ENCODE measurements at places on chromosomes 2 and 18.

GRCh38 chr2:160726046-160726445 lies 232.4 kb upstream of the RBMS1 start:
- DNase-seq: no peak

DNA sequence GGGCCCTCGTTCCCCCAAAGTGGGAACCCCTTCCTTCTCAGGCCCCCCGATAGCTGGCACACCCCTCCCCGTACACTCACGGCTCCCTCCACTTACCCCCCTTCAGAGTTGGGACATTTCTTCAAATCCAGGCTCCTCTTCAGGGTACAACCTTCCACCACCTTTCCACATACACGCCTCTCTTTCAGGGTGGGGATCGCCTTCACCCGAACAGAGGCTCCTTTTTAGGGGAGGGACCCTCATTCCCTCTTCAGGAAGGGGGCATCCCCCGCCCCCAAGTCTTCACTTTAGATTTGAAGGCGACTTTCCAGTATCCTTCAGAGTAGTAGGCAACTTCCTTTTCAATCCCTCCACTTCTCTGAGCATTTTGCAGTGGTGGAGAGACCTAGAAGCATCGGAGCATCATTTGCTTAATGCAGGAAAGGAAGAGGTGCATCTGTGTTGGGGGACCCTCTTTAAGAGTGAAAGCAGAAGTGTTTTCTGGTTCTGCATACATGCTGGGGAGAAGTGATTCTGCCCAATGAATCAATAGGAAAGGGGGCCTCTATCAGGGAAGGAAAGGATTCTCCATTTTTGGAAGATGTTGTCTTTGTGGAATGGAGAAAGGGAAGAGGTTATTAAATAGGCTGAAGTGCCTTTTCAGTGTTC lies 845 bp downstream of the EML4 start:
- DNase-seq: peak; percentile 23

DNA sequence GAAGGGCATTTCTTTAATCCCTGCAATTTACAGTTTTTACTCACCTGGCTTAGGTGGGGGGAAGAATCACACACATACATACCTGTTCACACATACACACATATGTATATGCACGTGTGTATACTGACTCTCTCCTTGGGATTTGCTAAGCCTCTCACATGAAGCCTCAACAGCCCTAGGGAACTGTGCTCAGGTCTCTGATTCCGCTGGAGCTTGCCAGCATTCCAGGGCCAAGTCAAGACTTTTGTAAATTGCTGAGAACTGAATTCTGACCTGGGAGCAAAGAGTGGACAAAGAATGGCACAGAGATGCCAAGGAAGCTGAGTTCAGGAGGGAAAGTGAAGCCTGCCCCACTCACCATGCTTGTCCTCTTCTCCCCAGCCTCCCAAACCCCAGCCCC lies 177.3 kb downstream of the TMEM247 start:
- no peak for DNase-seq

DNA sequence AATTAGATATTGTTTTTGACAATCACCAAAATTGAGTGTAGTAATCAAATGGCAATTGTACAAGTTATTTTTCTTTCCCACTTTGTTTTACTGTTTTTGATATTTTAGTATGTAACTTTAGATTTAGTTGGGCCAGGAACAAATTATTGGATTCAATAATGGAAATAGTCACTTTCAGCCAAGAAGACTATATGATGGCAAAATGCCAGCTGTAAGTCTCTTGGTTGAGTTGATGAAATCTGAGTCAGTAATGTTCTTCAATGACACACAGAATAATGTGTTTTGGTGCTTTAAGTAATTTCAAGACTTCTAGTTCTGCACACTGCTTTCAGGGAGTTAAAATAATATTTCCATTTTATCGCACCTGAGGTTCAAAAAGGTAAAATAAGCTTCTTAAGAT lies 2022.0 kb upstream of the CELF4 start:
- no peak for DNase-seq

DNA sequence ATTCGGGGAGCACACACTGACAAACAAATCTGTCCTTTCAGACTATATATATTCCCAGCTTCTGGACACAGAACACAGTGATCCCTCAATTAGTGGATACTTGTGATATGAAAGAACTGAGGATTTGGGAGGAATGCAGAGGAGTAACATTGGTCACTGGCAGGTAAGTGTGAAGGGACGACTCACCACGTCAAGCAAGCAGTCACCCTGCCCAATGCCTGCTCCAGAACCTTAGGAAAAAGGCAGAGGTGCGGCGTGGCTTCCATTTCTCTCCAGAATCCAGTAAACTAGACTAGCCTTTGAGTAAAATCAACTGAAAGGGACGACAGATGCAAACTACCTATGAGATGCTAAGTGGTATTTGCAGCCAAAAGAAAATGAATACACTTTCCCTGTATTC lies 1.1 kb downstream of the CCDC93 start:
- DNase-seq: no peak

GRCh38 chr2:166454006-166454595 lies 39.9 kb downstream of the SCN7A start:
- no peak for DNase-seq

- DNase-seq: no peak
Observed at GRCh38 chr2:43224571-43225092, 1.8 kb downstream of the ZFP36L2 start.

- no peak for DNase-seq
Observed at GRCh38 chr2:156689939-156690338, 253.8 kb downstream of the GPD2 start.

GRCh38 chr2:85656468-85656867 lies 11.5 kb downstream of the SFTPB start:
- DNase-seq: no peak

DNA sequence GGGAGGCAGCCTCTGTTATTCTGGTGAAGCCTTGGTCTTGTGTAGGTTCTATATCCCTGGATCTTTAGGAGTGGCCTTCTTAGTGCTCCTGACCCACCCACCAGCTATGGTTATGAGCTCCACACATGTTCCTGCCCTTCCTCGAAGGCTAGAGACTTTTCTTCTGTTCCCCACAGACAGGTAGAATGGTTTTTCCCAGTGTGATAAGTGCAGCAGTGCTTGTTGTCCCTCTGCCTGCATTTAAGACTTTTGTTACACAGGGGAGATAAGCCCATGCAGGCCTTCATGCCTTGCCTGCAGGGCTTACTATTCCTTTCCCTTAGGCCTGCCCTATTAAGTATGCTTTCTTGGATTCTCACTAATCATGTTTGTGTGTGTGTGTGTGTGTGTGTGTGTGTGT lies 48.4 kb upstream of the DSC1 start:
- DNase-seq: no peak
